ENCODE measurements at places on chromosomes 7 and 10.

GRCh38 chr10:119404719-119405519 lies 137.6 kb downstream of the RGS10 start:
- no peak for DNase-seq

- no peak for DNase-seq
Measured at GRCh38 chr7:31767686-31768358, 80.8 kb downstream of the PPP1R17 start.

- DNase-seq: no peak
Measured at GRCh38 chr7:106114716-106115383, 2.7 kb upstream of the SYPL1 start.

DNA sequence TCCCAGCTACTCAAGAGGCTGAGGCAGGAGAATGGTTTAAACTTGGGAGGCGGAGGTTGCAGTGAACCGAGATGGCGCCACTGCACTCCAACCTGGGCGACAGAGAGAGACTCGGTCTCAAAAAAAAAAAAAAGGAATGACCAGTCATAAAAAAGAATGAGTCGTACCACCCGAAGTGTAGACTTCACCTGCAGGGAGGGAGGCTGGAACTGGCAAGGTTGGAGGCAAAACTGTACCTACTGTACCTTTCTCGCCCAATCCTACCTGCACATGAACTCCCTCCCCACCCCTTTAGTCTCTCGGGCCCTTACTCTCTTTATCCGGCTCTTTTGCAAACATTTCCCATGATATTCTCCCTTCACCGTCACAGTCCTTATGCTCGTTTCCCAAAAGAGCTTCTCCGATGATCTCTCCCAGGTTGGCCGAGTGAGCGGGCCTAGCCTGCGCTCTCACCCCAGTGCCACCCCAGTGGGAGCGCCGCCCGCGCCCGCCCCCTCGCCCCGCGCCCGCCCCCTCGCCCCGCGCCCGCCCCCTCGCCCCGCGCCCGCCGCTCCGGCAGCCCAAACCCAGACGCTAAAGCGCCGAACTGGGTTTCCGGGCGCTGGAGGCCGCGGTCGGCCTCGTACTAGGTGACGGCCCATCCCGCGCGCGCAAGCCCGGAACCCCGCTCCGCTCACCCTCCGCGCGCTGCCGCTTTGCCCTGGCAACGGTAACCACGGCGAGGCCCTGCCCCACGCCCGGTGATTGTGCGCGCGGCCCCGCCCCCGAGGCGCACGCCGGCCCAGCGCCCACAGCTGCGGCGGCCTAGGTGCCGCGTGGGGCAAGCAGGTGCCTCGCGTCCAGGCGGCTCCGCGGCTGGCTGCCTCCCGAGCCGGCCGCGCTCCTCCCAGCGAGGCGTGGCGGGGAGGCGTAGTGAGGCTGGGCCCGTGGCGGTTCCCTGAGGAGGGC lies at the start of gene SMKR1:
SMKR1 (plus strand) TSS at position 772 of the 948 bp plus-strand sequence. CDS start 294 bp downstream, outside the sequence.
- peak; percentile 56 for DNase-seq

- DNase-seq: no peak
Measured at GRCh38 chr10:72954596-72955554, at the start of gene PLA2G12B. TSS of gene PLA2G12B (minus strand) at chr10:72954806. CDS start at chr10:72954685, 121 bp downstream.

DNA sequence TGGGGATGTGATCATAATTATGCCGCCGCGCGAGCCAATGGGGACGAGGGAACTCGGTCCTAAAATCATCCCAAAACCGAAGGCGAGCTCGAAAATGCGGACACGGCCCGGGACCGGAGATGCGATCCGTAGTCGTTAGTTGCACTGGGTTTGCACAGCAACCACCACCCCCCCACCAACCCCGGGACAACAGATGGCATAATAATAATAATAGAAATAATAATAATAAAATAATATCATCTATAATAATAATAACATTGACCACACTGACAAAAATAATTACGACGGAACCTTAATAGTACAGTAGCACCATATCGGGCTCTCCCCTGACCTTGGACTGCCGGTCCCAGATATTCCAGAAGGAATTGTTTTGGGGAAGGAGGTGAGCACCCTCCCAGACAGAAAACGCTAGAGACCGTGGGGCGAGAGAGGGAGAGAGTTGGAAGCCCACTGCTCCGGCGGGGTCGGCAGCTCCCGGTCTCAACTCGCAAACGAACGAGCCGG lies 1.1 kb upstream of the EMX2 start:
- DNase-seq: peak; percentile 95

GRCh38 chr10:52099026-52099600 lies 215.0 kb upstream of the DKK1 start:
- peak; percentile 9 for DNase-seq

DNA sequence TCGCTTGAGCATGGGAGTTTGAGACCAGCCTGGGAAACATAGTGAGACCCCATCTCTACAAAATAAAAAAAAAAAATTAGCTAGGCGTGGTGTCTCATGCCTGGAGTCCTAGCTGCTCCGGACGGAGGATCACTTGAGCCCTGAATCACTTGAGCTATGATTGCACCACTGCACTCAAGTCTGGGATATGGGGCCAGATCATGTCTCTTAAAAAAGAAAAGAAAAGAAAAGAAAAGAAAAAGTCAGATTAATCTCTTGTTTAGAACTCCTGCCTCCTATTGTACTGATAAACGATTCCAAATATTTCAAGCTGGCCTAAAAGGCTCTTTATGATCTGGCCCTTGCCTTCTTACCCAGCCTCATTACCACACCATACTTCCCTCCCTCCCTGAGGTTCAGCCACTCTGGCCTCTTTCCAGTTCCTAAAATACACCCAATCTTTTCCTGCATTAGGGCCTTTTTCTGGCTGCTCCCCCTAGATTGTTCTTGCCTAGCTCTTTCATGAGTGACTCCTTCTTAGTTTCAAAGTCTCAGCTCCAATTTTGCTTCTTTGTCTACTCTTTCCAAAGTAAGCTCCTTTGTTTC lies 41.7 kb downstream of the VCL start:
- DNase-seq: peak; percentile 55

DNA sequence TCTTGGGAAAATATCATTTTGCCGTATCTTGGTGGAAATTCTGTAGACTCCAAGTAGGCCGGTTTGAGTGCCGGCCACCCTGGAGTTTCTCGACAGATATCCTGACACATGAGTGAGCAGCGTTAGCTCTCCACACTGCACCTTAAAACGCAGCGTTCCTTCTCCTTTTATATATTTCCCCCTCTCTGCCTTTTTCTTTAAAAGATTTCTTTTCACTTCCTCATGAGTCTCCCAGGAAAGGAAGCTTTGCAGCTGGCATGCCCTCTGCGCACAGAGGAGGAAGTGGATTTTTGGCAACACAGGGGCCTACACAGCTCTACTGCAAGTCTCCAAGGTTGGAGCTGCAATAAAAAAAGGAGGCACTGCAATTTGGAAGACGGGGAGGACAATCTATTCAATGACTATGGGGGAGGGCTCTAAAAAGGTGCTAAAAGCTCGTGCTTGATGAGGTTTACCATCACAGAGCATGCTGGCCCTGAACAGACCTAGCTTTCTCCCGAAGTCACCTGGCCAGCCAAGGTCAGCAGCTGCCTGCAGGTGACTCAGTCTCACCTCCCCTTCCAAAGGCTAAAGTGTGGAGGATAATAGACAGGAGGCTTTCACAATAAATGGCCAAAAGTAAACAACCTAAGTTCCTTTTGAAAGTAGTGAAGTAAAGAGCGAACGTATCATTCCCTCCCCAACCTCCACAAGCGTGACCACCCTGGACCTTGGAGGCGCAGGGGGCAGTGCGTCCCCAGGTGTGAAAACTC lies 252.8 kb downstream of the ZMYND11 start:
- no peak for DNase-seq

DNA sequence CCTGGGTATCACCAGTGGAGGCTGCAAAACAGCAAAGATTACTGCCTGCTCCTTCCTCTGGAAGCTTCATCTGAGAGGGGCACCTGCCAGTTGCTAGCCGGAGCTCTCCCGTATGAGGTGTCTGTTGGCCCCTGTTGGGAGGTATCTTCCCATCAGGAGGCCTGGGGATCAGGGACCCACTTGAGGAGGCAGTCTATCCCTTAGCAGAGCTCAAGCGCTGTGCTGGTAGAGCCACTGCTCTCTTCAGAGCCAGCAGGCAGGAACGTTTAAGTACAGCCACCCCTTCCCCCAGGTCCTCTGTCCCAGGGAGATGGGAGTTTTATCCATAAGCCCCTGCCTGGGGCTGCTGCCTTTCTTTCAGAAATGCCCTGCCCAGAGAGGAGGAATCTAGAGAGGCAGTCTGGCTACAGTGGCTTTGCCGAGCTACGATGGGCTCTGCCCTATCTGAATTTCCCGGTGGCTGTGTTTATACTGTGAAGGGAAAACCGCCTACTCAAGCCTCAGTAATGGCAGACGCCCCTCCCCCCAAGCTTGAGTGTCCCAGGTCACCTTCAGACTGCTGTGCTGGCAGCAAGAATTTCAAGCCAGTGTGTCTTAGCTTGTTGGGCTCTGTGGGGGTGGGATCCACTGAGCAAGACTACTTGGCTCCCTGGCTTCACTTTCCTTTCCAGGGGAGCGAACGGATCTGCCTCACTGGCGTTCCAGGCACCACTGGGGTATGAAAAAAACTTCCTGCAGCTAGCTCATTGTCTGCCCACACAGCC lies 19.6 kb downstream of the SEMA3E start:
- DNase-seq: no peak

GRCh38 chr7:8259586-8260222 lies 2.3 kb downstream of the ICA1 start:
- DNase-seq: no peak

DNA sequence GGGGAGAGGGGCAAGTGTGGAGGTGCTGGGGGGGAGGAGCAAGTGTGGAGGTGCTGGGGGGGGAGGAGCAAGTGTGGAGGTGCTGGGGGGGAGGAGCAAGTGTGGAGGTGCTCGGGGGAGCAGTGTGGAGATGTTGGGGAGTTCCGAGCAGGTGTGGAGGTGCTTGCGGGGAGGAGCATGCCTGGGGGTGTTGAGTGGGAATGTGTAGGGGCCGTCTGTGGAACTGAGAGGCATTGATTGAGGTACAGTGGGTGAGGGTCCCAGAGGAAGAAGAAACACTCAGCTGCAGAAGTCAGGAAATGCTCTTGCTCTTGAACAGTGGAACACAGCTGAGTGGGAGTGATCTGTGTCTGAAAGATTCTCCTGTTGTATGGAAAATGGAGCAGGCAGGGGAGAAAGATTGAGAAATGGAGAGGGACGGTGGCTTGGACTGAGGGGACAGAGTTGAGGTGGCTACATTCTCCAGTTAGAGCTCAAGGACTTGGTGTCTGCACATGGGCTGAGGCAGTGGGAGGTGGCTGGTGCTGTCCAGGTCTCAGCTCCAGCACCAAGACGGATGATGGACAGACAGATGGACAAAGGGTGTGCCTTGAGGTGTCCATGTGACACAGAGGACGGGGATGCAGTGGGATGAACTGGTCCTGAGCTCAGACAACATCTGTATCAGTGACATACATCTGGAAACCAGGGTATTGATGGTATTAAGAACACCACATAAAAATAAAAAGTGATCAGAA lies 25.2 kb upstream of the NCAPG2 start:
- DNase-seq: no peak

GRCh38 chr7:32223071-32223650 lies 153.0 kb upstream of the PDE1C start:
- no peak for DNase-seq

DNA sequence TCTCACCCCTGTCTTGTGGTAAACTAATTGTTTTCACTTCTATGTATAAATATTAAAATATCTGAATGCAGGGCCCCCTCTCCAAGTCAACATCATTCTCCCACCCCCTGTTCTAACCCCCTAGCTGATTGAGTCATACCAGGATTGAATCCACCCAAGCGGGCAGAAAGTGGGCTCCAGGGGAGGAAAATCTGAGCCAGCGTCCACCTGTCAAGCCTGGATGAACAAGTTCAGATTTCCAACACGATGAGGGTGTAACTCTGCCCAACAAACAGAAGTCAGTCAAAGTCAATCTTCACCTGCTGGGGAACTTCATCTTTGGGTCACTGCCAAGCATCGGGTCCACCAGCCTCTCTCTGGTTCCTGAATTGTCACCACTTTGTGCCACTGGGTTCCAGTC lies 162.9 kb upstream of the CELF2 start:
- no peak for DNase-seq

GRCh38 chr10:16995867-16996529 lies 133.6 kb downstream of the CUBN start:
- DNase-seq: peak; percentile 60

DNA sequence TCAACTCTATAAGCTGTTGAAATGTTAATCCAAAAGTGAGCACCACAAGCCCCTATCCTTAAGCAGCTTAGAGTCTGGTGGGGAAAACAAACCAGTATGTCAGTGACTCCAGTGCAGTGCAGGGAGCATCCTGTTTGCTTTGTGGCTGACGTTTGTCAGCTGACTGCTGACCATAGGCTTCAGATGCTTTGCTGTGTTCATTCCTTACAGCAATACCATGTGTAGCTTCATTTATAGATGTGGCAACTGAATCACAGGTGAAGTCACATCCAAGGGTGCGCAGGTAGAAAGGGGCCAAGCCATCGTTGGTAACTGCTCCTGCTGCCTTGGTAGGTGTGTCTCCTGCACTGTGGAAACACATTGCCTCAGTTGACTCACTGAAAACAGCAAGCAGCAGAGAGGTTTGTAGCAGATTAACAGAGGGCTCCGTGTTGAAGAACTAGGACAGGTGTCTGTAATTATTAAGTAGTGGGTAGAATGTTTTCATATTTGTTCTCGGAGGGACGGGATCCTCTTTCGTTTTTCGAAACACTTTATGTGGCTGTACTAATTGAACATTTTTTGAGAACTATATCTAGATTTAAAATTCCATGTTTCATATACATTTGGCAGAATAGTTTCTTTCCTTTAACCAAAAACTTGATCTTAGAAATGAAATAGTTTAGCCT lies 2.0 kb downstream of the INSIG1 start:
- no peak for DNase-seq

- no peak for DNase-seq
Measured at GRCh38 chr10:22258471-22258870, 40.7 kb upstream of the EBLN1 start.

DNA sequence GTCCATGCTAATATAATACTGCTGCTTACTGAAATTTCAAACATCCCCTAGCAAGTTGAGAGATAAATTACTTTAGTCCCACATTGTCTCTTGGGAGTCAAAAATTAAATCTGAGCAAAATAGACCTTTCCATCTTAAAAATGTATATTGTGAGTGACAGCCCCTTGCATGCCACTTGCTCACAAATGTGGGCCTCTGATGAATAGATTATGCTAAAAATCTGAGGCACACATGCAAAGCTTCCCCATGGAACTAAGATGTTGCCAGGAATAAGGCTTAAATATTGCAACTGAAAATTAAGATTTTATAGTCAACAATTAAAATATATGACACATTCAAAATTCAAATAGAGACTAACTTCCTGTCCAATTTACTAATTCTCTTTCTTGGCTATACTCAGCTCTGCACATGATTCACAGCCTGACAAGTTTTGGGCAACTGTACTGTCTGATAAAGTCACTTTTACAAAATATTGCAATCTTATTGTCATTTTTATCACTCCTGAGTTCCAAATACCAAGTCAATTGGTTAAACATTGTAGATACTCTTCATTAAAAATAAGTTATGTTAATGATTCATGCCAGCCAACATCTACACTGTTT lies 301.2 kb downstream of the CACNA2D1 start:
- no peak for DNase-seq

Measured in fibroblast of skin of right biceps (primary cell).